ENCODE measurements at places on chromosomes 2 and 18.
A peak's percentile ranks its signal among the peaks of the same experiment; 100 is the strongest.

DNA sequence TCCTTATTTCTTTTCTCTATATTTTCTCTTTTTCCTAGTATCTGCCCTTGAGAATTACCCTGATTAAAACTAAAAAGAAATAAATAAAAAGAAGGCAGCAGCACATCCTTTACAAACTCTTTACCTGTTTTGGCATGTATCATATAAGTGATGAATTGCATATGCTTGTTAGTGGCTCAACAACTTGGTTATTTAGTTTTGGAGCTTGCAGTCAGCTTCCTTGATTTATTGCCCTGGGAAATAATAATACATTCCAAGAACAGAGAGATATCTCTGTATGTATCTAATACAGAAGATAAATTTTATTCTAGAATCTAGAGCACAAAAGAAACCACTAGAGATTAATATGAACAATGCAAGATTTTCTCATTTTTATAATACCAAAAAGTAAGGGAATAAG, 139.8 kb upstream of the ZC3H15 start:
- no peak for DNase-seq

DNA sequence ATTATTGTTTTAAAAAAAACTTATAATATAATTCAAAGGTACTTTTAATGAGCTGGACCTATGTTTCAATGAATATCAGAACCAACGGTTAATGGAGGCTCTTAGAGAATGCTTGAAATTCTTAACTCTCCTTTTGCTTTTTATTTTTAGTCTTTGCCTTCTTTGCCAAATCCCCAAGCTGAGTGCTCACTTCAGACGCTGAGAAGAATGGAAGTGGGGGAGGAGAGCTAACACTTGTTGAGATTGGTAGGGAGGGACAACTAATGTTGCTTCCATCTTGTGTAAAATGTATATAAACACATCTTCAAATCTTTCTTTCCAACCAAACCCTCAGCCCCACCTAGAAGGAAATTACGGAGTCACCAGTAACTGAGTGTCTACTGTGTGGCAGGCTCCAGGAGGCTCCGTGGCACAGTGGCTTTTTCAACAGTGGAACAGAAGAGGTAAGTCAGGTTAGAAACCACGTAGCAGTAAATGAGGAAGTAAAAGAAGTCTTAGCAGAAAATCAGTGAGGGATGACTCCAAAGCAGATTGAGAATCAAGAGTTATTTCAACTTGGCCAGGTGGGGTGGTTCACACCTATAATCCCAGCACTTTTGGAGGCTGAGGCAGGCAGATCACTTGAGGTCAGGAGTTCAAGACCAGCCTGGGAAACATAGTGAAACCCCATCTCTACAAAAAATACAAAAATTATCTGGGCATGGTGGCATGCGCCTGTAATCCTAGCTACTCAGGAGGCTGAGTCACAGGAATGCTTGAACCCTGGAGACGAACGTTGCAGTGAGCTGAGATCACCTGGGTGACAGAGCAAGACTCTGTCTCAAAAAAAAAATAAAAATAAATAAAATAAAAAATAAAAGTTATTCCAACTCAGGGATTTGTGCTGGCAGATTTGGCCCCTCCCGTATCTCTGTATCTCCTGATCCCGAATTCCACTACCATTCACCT, 45.0 kb upstream of the CREB1 start:
- no peak for DNase-seq

- DNase-seq, result no peak
Measured at GRCh38 chr2:181123798-181124231, 143.4 kb downstream of the UBE2E3 start.

- no peak for DNase-seq
Measured at GRCh38 chr2:239943571-239943970, 81.6 kb downstream of the NDUFA10 start.

DNA sequence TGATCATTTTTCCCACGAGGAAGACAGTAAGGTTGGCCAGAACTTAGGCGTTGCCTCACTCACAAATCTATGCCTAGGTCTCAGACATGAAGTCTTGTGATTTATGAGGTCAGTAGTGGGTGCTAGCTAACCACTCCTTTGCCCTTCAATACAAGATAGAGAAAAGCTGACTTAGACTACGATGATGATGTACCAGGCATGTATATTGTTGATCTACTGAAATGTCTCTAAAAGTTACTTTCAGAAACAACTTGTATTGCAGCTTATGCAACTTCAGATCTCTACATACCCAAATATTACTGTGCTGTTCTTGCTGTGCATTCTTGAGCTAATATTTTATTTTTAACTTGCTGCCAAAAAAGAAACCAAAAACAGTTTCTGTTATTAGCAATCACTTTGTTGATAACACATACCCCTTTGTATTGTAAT, 30.6 kb downstream of the MAPRE2 start:
- no peak for DNase-seq

- DNase-seq, result no peak
Measured at GRCh38 chr2:79715338-79715737, 202.5 kb downstream of the CTNNA2 start.

DNA sequence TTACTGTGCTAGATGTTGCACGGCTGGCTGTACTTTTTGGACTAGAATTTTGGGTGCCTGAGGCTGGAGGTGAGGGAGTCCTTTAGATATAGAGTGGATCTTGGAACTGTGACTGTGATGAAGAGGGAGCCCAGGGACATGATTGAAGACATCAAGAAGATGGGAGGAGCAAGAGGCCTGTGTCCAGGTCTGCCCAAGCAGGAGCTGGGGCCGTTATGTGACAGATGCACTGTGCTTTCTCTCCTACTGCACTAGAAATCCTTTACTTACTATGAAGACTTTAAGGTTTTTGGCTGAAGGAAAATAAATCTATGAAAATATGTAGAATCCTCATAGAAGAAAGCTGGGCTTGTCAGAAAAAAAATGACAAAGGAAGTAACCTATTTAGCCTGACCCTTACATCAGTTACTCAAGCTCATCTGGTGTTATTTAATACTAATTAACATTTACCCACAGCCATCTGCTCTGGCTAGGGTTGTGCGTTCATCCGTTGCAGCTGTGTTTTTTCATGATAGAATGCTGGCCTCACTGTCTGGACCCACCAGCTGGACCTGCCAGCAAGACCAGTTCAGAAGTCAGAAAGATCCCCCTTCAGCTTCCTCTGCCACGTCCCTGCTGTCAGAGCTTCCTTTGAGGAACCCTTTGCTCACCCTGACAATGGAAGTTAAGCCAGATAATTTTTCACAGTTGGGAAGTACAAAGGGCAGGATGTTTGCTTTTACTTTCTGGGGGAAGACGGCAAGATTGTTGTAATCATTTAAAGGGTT, 16.7 kb downstream of the TSN start:
- DNase-seq, result no peak

DNA sequence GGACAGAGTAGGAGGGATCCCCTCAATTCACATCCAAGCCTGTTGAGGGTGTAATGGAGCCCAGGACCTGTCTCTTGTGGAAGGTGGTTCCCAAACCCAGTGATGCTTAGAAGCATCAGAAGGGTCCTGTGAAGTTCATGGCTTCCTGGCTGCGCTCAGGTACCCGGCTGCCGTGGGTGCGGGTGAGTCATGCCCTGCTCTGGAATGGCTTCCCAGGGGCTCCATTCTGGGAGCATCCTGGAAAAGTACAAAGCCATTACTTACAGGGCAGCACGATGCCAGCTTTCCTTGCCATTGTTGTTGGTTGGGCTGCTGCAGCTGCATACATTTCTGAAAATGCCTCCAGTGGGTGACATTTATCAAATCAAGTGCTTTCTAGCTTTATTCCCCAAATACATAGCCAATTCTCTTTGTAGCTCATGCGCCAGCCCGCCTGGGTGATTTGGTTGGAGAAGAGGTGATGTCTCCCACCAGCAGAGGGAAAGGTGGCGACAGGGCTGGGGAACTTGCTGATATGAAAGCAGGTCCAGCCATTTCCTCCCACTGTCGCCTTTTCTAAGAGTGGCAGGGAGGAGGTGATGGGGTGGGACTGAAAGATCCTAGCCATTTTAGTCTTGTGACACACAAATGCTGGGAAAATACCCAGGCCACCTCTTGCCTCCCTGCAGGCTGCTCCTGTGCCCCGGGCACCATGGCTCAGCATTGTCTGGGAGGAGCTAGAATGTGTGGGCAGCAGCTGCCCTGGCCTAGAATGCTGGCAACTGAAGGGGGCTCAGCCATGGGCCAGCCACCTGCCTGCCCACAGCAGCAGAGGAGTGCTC, 65.9 kb upstream of the HPCAL1 start:
- DNase-seq, result no peak

DNA sequence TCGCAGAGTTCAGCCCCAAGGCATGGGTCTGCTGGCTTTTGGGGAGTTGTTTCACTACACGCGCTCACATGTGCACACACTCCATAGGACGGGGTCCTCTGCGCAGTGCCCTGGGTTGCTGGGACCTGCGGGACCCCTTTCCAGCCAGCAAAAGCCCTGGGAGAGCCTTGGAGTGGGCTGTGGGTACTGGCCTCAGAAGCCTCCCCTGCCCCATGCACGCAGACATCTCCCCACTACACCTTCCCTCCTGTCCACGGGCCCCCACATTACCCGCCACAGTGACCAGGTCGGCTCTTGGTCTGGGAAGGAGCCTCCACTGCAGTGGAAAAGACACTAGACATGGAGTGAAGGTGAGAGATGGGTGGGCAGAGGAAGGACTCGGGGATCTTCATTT, 48.5 kb downstream of the FAM168B start:
- DNase-seq, result no peak

- DNase-seq, result no peak
Measured at GRCh38 chr2:47520825-47521665, 118.1 kb downstream of the MSH2 start.

DNA sequence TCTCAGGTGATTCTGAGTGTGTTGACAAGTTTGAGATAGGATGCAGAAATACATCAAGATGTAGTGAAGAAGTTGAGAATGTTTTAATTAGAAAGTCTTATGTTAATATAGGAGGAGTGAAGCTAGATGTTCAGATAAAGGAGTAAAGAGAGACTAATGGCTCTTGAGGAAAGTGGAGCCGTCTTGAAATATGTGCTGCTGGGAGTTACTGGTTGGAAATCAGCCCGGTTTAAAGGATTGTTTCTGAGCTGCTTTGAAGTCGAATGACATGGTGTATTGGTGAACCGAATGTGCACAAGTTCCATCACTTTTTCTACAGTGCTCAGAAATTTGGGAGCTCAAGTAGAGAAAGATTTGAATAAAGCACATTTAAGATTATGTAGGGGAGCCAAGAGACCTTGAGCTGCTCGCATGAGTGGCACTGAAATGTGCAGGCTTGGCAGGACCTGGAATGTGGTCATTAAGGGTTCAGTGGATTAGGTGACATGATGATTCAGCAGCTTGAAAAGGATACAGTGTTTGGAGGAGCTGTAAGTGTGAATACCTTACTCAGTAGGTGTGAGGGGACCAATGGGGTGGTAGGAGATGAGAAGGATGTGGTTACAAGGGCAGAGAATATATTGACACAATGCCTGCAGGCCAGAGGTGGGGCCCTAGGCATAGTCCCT, 68.6 kb downstream of the CAB39 start:
- DNase-seq, result peak; percentile 96

GRCh38 chr2:143632751-143633374, 503.6 kb downstream of the ARHGAP15 start:
- no peak for DNase-seq

DNA sequence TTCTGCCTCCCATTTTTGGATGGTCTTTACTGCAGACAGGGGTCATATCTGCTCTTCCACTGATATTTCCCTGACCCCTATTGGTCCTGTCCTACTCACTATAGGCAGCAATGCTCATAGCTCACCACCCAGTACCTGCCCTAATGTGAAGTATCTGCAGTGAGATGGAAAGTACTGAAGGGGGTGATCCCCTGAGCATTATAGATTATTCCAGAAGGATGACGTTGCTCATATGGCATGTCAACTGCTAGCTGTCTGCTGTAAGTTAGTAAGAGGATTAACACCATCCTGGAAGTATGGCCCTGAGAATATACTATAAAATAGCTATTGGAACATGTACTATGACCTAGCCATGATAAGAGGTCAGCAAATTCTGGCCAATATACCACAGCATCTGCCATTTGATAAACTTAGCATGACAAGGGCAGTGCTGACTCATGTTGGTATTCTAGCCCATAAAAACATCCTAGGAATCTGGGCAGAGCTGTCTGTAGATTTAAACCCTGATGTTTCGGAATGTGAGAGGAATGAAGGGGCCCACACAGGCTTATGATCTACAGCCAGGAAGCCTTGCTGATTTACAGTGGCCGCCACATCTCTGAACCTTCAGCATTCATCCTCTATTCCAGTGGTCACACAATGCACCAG, 451.4 kb downstream of the TNS1 start:
- DNase-seq, result peak; percentile 70

DNA sequence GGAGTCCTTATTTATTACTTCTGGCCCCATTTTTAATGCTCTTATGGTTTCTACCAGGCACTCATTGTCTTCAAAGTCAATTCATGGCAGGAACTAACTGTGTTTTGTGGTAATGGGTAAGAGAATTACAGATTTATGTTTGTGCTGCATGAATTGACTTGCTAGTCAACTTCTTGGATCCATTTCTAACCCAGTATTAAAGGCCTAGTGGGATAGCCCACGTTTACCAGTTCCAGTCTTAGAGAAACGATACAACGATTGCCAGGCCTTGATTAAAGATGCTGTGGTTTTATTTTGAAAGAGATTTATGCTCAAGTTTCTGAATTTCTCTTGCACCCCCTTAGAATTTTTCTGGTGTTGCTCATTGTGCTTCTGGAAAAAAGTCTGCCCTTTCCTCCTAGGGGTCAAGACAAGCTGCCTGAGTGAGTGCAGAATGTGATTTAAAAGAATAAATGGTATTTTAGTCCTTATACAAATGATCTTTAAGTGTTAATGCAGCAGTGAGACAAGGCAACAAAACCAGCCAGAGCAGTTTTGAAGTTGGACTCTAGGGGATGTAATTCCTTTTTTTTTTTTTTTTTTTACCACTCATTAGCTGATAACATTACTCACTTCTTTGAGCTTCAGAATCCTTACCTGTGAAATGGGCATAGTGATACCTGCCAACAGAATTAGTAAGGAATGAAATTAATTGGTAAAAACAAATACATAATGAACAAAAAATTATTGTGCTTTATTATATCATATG, 101.5 kb downstream of the ARHGAP15 start:
- DNase-seq, result no peak

Measured in RCC 7860 (cell line).